Activated T-cell treated with anti-CD3 and anti-CD28 coated beads for 1 hour (primary cell): ENCODE measurements at places on chromosomes 11 and 22.

DNA sequence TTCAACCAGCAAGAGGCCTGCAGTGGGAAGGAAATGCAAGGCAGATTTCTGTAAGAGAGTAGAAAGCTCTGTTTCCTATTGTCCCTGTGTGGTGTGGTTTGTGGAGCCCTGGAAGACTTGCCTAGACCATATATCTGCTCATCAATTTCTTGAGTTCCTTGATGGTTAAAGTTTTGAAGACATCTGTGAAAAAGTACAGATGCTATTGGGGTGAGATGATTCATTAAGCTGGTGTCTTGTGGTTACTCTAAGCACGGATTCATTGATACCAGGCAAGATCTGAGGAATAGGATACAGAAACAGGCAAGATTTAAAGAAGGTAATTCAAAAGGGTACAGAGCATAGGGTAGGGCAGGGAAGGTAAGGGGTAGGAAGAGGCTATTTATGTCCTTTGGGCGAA, 275.8 kb upstream of the SESN3 start:
- no peak for DNase-seq

DNA sequence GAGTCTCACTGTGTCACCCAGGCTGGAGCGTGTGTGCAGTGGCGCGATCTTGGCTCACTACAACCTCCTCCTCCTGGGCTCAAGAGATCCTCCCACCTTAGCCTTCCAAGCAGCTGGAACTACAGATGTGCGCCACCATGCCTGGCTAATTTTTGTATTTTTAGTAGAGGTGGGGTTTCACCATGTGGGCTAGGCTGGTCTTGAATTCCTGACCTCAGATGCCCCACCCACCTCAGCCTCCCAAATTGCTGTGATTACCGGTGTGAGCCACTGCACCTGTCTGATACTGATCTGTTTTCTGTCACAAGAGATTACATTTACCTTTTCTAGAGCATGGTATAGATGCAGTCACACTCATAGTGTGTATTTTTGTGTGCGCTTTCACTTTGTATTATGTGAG, 11.6 kb downstream of the ATG13 start:
- no peak for DNase-seq

DNA sequence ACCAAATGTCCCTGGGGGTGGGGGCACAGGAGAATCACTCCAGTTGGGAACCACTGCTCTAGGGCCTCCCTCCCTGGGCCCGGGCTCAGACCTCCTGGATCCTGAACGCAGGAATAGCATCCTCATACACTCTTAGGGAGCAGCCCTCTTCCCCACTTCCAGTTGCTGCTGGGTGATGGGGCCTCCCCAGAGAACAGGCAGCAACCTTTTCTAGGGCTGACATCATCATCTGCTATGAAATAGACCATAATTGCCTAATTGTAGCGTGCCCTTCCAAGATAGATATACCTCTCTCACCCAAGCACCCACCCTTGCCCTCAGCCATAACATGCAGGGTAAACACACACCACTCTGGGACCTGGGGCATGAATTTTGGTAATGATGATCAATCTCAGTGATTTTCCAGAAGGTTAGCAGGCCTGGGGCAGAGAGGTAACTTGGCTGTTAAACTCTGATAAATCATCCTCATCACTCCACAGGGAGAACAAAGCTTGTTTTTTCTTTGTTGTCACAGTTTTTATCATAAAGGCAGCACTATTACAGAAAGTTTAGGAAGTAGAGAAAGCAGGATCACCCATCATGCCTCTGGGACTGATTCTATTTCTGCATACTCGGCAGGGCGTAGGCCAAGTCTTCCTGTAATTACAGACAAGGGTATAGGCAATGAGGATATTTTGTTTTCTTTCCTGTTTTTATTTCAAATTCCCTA, 88.3 kb upstream of the PRDM11 start:
- no peak for DNase-seq

- no peak for DNase-seq
These were observed 150.6 kb downstream of the OPCML start for GRCh38 chr11:133381761-133382130.
